NCI-H1694 treated with DMSO at 0.1 percent for 48 hours (cell line): ENCODE measurements at places on chromosomes 5 and 9.

DNA sequence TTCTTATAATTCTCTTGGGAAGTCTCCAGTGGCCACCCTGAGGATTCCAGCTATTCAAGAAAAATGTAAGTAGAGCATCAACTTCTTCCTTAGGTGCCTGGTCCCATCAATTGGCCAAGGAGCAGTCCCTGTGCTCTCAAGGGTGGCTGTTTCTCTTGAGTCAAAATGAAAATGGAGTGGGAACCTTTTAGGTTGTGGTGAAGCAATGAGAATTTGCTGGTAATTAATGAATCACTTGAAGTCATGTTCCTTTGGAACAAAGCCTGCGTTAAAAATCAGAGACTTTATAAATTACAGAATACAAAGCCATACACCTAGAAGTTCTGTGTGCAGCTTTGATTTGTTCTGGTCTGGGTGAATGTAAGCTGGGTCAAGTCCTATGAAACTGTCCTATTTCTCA is 48.9 kb downstream of the IL31RA start:
- DNase-seq = no peak

DNA sequence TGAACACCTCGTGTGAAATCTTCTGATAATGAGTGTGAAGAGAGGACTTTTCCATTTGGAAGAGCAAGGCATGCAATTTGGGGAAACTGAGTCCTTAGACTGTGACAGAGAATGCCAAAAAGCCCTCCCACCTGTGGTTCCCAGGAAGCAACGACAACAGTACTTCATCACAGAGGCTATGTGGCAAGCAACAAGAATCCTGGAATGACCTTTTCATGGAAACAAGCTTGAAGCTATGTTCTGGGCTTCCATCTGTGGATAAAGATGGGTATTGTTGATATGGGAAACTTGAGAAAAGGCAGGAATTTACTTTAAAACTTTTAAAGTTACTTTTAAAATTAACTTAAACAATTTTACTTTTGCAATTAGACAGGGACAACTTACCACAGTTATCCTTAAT is 131.2 kb upstream of the ANKH start:
- no peak for DNase-seq

DNA sequence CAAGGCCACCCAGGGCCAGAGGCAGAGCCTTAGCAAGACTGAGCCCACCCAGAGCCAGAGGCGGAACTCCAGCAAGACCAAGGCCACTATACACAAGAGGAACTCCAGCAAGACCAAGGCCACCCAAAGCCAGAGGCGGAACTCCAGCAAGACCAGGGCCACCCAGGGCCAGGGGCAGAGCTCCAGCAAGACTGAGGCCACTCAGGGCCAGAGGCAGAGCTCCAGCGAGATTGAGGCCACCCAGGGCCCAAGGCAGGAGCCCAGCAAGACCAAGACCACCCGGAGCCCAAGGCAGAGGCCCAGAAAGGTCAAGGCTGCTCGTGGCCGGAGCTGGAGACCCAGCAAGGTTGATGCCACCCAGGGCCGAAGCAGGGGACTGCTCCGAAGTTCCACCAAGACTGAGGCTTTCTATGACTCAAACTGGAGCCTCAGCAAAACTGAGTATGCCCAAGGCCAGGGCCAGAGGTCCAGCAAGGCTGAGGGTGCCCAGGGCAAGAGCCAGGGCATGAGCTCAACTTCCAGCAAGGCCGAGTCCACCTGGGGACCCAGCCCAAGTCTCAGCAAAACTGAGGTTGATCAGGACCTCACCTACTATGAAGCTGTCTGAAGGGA is 4.2 kb downstream of the TOR2A start:
- no peak for DNase-seq

DNA sequence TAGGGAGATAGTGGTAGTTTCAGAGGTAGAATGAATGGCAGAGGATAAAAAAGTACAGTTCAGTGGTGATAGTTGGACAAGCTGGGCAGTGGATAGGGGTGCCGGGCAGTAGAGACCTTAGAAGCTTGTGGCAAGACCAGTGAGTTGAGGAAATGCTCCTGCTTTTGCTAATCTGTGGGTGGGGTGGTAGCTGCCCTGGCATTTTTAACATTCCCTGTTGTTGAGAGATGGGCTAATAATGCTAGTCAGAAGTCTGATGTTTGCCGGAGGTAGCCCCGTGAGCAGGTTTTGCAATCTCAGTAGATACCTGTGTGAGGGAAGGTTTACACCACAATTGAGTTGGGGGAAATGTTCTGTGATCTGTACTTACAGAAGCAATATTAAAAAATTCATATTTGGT is 91.1 kb downstream of the TRIO start:
- DNase-seq = no peak
